ENCODE measurements at places on chromosomes 16 and 17.

DNA sequence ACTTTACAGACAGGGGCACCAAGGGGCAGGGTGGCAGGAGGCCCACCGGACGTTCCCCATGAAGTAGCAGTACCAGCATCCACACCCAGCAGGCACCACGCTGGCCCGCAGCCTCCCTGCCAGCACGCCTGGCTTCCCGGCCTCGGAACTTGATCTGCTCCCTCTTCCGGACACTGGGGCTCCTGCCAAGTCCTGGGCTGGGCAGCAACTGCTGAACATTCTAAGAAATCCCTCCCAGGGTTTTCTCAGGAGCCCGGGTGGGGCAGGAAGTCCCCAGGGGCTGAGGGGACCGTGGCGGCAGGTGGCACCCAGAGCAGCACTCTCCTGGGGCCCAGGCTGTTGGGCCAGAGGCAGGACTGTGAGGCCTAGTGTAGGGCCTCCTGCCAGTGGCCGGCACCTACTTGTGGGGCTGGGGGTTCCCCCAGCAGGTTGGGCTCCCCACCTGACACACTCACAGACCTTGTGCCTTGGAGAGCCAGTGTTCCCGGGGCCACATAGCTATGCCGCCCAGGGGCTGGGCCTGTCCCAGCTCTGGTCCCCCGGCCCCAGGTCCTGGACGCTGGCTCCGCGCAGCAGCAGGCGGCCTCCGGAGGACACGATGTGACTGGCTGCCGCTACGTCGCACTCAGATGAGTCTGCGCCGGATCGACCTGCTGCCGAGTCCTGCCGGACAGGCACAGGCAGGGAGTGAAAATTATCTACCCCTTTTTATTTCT, 86.2 kb upstream of the CBX4 start:
- no peak for DNase-seq

DNA sequence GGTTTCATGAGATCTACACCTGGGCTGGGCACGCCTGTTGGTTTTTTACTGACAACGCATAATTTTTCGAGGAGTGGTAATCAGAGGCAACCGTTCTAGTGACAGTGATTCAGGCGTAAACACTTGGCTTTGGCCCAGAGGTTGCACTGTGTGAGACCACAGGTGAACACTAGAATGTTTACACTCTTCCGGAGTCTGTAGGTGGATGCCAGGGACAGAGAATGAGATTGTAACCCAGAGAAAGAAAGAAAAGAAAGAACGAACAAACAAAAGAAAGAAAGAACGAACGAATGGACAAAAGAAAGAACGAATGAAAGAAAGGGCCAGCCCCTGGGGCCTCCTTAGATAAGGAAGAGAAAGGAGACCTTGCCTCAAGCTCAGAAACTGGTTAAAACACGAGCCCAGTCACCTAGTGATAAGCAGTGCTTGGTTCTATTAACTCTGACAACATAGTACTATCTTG, 113.2 kb downstream of the PRKCB start:
- peak; percentile 37 for DNase-seq

DNA sequence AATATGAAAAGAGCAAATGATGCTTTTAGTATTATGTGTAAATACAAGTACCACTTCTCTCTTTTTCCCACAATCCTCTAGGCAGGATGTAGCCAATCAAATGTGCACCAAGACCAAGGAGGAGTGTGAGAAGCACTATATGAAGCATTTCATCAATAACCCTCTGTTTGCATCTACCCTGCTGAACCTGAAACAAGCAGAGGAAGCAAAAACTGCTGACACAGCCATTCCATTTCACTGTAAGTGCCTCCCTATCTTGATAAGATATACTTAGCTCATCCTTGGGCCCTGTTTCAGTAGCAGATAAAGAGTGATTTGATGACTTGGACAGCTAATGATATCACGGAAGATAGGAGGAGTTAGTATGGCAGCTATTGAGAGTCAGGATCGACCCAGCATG, 33.7 kb downstream of the TADA2A start:
- DNase-seq: no peak

DNA sequence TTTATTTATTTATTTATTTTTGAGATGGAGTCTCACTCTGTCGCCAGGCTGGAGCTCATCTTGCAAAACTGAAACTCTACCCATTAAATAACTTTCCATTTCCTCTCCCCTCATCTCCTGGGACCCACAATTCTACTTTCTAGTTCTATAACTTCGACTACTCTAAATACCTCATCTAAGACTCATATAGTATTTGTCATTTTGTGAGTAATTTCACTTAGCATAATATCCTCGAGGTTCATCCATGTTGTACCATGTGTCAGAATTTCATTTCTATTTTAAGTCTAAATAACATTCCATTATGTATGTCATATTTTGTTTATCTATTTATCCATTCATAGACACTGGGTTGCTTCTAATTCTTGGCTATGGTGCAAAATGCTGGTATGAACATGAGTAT, 5.1 kb upstream of the NT5M start:
- no peak for DNase-seq

- DNase-seq: peak; percentile 73
Measured at GRCh38 chr17:2336215-2336851, at the start of gene TSR1. Gene TSR1, minus strand, starts transcription at chr17:2336457. Its CDS starts 30 bp downstream, at chr17:2336427.

DNA sequence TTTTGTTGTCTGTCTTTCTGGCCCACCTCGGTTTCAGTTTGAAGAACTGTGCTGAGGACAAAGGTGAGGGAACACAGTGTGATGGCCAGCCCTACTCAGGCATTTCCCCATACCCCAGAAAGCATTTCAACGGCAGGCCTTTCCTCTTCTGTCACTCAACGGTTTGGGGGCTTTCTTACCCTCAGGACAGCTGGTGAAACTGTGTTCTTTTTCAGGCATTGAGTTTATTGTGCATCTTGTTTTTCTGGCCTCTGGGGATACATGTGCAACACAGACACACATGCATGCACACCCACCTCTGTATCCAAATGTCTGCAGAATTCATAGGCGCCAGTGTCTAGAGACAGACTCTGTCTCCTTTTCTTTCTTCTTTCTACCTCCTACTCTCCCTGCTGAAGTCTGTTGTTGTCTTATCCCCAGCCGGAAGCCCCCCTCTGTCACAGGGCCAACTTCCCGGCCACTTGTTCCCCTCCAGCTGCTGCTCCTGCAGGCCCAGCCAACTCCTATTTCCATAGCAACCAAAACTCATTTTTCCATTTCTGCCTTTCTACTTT, 17.0 kb downstream of the CHD9 start:
- no peak for DNase-seq

DNA sequence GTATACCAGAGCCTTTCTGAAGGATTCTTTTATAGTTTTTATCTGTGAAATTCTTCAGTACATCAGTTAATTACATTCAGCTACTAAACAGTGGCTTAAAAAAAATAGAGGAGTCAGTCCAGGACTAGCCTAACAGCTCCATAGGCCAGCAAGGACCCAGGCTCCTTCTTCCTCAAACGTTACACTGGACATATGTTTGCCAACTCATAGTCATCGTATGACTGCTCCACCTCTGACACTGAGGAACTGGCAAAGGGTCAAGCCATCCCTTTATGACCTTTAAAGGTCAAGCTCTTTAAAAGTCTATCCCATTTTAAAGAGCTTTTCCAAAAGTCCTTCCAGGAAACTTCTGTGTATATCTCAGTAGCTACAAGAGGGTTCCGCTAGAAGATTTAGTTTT, 36.6 kb downstream of the PHLPP2 start:
- no peak for DNase-seq

- DNase-seq: no peak
Measured at GRCh38 chr16:73092236-73092781, 44.4 kb upstream of the ZFHX3 start.

DNA sequence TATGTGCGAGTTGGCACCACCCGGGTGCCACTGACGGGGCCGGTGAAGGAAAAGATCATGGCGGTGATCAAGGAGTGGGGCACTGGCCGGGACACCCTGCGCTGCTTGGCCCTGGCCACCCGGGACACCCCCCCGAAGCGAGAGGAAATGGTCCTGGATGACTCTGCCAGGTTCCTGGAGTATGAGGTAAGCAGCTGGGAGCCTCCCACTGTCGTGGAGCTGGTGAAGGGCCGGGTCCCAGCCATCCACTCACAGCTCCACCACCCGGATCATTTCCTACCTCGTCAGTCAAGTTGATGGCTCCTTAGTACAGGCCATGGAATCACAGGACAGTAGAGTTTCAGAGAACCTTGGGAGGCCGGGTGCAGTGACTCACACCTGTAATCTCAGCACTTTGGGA, 20.0 kb downstream of the ATP2A1 start:
- DNase-seq: no peak

GRCh38 chr16:77227745-77228144, 28.5 kb downstream of the SYCE1L start:
- DNase-seq: no peak

DNA sequence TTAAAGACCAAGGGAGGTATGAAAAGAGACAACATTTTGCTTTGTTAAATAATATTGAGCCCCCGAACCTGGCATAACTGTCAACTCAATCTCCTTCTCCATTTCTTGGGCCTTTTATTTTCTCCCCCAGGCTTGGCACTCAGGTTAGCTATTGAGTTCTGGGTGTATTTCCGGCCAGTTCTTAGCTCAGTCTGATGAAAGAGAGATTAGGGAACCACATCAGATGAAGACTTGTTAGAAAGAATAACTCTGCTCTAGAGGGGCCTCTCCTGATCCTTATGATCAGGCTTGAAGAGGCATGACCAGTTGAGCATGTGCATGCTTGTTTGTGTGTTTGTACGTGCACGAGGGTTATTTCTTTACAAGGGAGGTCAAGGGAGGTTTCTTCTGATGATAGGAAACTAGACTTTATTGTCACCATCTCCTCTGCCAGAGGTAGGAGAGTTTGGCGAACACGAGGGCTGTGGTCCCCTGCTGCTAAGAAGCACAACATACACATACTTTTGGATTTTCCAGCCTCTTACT, 29.2 kb upstream of the HS3ST2 start:
- no peak for DNase-seq

DNA sequence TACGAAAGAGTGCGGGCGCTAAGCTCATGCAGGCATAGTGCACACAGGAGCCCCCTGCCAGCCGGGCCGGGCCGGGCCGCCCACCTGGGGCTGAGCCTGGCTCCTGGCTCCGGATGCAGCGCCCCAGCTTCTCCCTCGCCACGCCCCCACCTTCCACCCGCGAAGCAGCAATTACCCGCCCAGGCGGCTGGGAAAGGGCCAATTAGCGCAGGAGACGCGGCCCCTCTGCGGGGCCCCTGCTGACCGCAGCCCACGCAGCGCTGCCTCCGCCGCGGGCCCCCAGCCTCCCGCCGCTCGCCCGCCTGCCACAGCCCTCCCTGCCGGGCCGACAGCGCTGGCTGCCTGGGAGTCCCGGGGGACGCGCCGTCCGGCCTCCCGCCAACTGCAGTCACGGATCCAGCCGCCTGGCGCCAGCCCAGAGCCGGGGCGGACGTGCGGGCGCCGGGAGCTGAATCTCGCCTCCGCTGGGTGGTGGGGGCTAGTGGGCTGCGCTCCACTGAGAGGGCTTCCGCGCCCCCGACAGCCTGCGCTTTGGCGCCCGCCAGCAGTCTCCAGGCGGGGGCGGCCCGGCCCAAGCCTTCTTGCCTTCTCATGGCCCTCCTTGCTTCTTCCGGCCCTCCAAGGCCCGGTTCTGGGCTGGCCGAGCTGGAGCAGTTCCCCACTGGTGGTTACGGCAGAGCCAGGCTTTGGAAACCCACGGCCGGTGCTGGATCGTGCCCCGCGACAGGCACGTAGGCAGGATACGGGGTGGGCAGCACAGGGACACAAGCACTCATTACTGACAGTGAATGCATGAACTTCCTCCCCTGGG, 14.9 kb upstream of the CBFB start:
- no peak for DNase-seq

DNA sequence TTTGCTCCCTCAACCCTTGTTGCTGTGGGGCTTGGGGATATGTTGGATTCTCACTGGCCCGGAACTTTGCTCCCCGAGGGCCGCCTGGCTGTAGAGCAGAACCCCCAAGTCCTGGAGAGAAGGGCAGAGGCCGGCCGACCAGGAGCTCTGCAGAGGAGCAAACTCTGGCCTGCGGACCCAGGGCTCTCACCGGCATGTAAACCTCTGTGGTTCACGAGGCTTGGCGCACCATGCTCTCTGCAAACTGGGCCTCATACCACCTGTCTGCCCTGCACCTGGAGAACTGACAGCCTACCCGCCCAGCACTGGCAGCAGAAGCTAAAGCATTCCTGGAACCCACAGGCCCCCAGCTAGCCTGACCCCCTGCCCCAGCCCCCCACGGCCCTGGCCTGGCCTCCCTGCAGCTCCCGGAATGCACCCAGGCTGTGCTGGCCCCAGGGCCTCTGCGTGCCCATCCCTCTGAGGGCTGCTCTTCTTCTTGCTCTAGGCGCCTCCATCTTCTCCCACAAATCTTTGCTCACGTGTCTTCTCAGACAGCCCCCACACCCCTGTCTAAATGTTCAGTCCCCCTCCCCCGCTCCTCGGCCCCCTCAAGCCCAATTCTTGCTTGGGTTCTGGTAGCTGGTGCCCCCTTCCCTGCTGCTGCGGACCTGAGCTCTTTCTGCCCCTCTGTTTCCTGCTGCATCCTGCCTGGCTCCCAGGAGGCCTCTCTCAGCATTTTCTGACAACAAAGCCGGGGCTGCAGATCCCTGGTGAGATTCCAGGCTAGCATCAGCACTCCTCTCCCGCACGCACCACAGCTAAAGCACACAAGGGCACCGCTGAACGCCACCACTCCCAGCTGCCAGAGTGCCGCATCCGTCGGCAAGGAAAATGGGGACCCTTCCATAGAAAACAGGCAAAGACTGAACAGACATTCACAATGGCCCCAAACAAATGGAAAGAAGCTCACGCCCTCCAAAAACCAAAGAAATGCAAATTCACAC, 23.3 kb downstream of the ACTG1 start:
- DNase-seq: no peak

- no peak for DNase-seq
Measured at GRCh38 chr16:85882181-85882810, 16.7 kb upstream of the IRF8 start.

DNA sequence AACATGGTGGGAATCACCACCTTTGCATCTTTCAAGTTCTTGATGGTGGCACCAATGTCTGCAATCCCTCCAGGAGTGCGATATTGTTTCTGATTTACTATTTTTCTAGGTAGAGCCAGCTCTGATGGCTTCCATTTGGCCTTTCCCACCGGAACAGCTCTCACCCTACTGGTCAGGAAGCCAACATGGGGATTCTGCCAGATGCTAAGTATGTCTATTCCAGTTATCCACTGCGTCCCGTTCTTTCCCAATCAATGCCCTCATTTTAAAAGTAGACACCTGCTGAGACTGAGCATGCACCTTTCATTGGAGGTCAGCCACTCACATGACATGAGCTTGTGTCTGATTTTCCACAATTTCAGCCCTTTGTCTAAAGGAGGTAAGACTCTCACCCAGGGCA, 23.5 kb downstream of the ZZEF1 start:
- DNase-seq: no peak

DNA sequence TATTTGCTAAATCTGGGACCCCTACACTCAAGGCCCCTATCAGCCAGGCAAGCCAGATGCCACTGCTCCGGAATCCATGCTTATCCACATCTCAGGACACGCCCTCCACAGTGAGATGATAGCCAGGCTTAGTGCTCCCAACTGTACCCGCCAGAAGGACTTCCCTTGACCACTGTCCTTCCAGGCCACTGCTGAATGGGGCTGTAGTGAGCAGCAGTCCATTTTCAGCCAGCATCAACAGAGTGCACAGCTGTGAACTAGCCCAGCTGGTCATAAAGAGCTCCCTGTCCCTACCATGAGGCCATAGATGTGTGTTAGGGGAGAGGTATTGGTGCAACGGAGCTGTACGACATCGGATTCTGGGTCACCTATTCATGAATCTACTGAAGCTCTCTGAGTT, 13.0 kb upstream of the MED9 start:
- DNase-seq: no peak

GRCh38 chr17:81863833-81864768, 3.8 kb upstream of the P4HB start:
- no peak for DNase-seq

GRCh38 chr17:8275421-8276290, 12.8 kb upstream of the RANGRF start:
- DNase-seq: no peak

GRCh38 chr16:27679899-27680298, 130.0 kb downstream of the KATNIP start:
- no peak for DNase-seq

Measured in stimulated activated CD8-positive, alpha-beta memory T cell treated with anti-CD3 and anti-CD28 coated beads, Interleukin-4, amount 100 ng/mL, for 1 hour (primary cell).